ENCODE measurements at places on chromosomes 7 and 10. TPM values are rescaled to one million over a fixed set of nuclear protein-coding genes. Genes with fewer than 3 reads are reported as not detected.

GRCh38 chr7:140423501-140423900 lies 19.6 kb downstream of the RAB19 start:
- no peak for DNase-seq

The IGF2BP3 gene
- 1.4 TPM for total RNA-seq

The LEP gene
- total RNA-seq, result not detected

The GCK gene
- total RNA-seq, result not detected

- no peak for DNase-seq
Measured at GRCh38 chr7:99121496-99122021, 22.3 kb downstream of the SMURF1 start.

DNA sequence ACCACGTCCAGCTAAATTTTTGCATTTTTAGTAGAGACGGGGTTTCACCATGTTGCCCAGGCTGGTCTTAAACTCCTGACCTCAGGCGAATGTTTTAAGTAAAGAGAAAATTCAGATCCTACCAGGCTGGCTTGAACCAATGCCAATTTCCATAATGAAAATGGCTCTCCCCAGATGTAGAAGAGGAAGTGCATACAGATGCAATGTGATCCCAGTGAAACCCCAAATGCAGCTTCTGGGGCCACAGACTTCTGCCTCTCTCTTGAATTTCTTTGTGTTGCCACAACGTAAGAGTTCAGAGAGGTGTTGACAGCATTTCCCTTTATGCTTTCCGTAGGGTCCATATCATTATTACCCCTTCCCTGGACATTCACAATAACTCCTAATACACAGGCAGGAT lies 29.6 kb upstream of the GOT1 start:
- DNase-seq, result no peak

- no peak for DNase-seq
Measured at GRCh38 chr7:111082351-111082750, 8.6 kb upstream of the LRRN3 start.

The IKZF1 gene
- total RNA-seq, result 350 TPM

DNA sequence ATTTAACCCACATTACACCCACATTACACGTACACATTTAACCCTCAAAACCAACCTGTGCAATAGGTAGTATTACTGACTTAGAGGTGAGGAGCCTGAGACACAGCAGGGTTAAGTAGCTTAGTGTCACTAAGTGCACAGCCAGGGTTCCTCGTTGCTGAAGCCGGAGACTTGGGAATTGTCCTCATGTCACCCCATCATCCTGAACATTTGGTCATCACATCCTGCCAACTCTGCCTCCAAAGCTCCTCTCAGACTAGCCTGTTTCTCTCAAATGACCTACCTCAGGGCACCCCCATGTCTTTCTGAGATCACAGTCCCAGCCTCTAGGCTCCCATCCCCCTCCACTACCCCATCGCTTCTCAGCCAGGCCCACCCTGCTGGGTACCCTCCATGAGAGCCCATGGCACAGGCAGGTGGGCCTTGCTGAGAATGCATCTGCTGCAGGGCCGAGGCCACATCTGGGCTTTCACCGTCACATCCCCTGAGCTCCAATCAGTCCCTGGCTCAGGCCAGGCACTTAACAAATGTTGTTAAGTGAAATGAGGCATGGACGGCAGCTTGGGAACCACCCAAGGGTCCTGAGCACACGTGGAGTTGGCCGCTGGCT lies 21.1 kb upstream of the PCBD1 start:
- no peak for DNase-seq

The HABP2 gene
- total RNA-seq, result not detected

- no peak for DNase-seq
Measured at GRCh38 chr7:151796871-151797537, 79.9 kb downstream of the PRKAG2 start.

GRCh38 chr7:118152149-118152548 lies 31.8 kb upstream of the LSM8 start:
- no peak for DNase-seq

The KNDC1 gene
- total RNA-seq, result 5.9 TPM

GRCh38 chr10:97210543-97210960 lies 24.8 kb upstream of the SLIT1 start:
- peak; percentile 63 for DNase-seq

DNA sequence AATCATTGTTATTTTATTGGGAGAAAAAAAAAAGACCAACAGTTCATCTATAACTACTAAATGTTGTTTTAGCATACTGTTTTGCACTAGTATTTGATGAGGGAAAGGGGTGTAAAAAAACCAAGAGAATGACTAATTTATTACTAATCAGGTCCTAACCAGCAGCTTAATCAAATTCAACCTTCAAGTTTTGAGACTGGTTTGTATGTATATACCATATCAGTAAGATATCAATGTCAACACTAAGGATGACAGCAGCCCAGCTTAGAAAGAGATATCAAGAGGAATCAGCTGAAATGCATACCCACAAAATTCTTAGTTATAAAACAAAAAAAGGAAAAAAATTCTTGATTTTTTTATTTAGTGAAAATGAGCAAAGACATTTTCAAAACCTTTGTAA lies 122.6 kb downstream of the KMT2C start:
- no peak for DNase-seq

DNA sequence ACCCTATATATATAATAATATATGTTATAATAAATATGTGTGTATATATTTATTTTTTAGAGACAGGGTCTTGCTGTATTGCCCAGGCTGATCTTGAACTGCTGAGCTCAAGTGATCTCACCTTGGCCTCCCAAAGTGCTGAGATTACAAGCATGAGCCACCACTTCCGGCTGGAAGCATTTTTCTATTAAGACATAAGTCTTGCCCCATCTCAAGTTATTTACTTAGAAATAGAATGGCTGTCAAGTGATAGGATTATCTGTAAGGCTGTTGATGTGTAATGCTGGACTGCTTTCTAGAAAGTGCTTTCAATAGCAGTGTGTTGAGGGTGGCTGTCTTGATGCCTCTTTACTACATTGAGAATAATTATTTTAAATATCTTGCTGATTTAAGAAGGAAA lies 65.2 kb downstream of the ZMYND11 start:
- no peak for DNase-seq

DNA sequence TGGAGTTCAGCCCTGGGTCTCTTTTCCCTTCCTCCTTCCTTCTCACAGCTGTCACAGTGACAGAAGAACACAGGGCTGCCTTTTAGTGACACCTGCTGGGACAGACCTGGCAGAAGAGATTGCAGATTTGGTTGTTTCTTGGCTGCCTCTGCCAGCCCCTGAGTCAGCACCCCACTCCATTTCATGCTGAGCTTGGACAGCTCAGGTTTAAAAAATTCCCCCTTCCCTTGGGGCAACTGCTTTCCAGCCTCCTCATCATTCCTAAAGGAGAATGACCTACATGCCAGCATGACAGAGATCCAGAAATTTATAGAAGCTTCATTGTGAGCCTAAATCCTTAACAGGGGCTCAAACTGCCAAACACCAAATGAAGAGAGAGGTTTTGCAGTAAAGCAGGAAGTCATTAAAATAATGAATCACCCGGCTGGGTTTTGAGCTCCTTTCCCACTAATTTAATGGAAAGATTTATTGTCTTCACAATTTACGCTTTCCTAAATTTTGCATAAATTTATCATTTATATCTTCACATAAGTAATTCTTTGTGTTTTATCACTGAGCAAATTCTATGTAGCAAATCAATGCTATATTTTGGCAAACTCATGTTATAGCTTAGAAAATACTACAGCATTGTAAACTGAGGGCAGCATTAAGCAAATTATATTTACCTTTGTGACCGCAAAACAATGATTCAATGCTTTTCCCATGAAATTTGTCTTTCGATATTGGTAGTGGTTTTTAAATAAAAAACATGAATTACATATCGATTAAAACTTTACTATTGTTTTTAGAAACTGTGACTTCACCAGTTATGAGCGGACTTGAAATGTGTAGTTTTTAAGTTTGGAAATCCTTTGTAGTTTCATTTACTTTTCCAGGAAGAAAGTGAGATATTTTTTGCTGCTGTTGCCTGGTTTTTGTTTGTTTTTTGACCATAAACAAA lies 399.5 kb upstream of the ANKRD30A start:
- no peak for DNase-seq

DNA sequence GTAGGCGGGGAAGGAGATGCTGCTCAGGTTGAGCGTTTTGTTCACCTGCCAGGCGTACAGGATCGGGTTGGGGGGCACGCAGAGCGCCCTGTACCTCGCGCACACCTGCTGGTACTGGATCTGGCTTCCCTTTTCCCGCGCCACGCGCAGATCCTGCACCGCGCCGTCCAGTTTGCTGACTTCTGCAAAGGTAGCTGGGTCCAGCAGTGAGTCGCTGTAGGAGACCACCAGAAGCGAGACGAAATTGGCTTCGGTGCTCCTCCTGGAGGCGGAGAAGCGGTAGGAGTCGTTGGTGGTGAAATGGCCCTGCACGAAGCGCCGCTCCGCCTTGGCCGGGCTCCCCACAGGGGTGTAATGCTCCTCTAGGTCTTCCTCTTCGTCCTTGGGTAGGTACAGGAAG lies 90.7 kb upstream of the RAB18 start:
- DNase-seq, result no peak

DNA sequence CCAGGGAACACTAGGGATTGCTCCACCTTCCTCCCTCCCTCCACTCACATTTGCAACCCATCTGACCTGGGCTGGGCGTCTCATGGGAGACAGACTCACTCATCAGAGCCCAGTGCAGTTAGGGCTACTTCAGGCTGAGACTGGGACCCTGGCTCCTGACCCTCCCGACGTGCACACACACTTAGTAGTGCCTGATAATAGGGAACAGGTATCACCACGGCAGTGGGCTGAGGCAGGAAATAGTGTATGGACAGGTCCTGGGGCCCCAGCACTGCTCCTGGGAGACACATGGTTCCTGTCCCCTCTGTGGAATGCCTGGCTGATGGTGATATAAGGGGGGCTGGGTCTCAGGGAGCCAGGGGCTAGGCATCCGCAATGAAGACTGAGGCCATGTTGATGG lies 14.3 kb downstream of the AQP1 start:
- no peak for DNase-seq

The ACTL6B gene
- total RNA-seq, result not detected

The EBF3 gene
- total RNA-seq, result not detected

DNA sequence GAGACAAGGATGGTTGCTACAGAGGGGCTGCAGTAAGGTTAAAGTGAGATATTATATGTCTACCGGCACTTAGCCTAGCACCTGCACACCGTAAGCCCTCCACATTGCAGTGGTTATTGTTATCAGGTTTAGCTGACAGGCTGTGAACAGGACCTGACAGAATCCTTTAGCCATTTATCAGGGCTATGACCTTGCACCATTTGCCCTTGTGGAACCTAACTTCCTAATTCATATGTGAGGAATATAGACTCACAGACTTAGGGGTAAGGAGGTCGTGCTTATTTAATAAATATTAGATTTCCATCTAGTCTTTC lies 10.1 kb downstream of the NCOA4 start:
- DNase-seq, result no peak

DNA sequence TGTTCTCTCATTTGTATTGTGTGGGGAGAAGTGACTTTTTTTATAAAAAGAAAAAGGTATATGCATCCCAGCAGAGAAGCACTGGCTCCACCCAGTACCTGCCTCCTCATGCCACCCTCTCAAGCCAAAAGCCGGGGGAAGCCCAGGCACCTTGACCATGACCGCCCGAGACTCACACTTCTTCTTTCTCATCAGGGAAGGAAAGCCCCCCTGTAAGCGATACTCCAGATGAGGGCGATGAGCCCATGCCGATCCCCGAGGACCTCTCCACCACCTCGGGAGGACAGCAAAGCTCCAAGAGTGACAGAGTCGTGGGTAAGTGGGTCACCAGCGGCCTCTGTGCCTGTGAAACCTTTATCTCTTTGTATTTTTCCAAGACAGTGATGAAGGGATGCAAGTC lies 22.9 kb downstream of the IKZF1 start:
- DNase-seq, result no peak

GRCh38 chr10:88874281-88874680 lies 5.8 kb upstream of the STAMBPL1 start:
- DNase-seq, result no peak

The FOXK1 gene
- 51.6 TPM for total RNA-seq

DNA sequence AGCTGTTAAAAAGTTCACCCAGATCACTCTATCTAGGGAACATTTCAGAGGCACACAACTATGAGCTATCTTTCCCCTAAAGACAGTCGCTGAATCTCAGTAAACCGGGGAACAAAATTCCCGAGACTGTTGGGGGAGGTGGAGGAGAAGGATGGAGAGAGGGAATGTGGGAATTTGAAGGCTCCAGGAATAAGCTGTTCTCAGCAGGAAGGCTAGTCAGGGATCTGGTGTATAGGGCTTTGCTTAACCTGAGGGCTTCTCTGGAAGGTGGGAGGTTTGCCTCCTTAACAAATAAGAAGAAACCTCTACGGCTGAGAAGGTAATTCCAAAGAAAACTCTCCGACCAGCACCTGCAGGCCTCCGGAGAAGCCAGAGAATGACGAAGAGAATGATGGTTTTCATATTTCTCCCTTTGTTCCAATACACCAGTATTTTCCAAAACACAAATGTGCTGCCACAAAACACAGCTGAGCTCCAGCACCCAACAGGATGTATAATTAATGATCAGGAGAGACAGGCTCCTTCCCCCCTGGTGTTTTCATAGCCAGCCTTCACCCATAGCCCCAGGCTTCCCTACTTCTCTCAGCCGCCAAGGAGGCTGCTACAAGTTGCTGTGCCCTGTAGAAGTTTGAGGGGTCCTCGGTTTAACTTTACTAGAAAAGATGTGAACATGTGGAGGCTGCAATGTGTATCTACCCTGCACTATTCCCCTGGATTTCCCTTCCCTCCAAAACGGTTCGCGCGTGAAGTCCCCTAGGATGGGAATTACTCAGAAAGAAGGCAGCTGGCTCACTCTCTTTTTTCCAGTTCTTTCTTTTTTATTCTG lies 2.0 kb downstream of the KCNMA1 start:
- no peak for DNase-seq

- no peak for DNase-seq
Measured at GRCh38 chr7:46352004-46352954, 431.2 kb upstream of the IGFBP3 start.

The SEMA3C gene
- 0.41 TPM for total RNA-seq

GRCh38 chr7:158396301-158396905 lies 191.2 kb downstream of the PTPRN2 start:
- no peak for DNase-seq

GRCh38 chr7:8719102-8719501 lies 285.7 kb downstream of the NXPH1 start:
- DNase-seq, result no peak

The TBATA gene
- not detected for total RNA-seq

DNA sequence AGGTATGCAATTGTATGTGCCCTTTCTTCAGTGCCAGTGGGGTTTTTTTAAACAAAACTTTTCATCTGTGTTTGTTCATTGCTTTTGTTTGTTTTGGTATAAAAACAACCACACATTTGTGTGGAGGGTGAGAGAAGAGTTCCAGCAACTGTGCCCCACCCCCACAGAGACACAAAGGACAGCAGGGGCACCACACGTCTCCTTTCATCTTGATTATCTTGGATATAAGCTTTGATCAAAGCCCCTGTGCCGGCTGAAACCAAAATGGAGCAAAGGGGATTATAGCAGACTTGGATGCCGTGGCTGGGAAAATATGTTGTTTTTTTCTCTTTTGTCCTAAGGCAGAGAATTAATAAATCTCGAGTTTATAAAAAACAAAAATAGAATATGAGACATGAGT lies 111.8 kb upstream of the RSU1 start:
- DNase-seq, result no peak

GRCh38 chr10:3622845-3623621 lies 162.0 kb downstream of the KLF6 start:
- peak; percentile 20 for DNase-seq

The TAF6 gene
- 47.9 TPM for total RNA-seq

The TDRD1 gene
- 0.33 TPM for total RNA-seq

The PPP1R9A gene
- 2.0 TPM for total RNA-seq

All from natural killer cell (primary cell).